ENCODE measurements at places on chromosomes 6 and 20. TPM values are rescaled to one million over a fixed set of nuclear protein-coding genes. Genes with fewer than 3 reads are reported as not detected.

DNA sequence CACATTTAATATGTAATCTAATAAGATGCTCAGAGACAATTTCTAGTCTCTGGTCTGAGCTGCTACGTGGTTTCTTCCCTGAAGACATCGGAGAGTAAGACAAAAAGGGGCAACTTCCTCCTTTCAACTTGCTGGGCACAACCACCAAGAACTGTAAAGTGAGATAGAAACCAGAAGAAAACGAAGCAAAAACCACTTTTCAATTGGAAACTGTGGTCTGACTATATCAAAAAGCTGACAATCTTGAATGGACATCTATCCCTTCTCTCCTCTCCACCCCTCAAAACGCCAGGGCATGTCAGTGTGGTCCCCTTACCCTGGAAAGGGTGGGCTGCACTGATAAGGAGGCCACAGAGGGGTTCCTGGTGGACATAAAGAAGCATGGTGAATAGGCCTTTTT, 269.1 kb downstream of the CD83 start:
- no peak for DNase-seq

GRCh38 chr20:18718129-18718528, 95.5 kb upstream of the SCP2D1 start:
- DNase-seq = no peak

Gene MUCL3
- total RNA-seq = under 0.01 TPM

DNA sequence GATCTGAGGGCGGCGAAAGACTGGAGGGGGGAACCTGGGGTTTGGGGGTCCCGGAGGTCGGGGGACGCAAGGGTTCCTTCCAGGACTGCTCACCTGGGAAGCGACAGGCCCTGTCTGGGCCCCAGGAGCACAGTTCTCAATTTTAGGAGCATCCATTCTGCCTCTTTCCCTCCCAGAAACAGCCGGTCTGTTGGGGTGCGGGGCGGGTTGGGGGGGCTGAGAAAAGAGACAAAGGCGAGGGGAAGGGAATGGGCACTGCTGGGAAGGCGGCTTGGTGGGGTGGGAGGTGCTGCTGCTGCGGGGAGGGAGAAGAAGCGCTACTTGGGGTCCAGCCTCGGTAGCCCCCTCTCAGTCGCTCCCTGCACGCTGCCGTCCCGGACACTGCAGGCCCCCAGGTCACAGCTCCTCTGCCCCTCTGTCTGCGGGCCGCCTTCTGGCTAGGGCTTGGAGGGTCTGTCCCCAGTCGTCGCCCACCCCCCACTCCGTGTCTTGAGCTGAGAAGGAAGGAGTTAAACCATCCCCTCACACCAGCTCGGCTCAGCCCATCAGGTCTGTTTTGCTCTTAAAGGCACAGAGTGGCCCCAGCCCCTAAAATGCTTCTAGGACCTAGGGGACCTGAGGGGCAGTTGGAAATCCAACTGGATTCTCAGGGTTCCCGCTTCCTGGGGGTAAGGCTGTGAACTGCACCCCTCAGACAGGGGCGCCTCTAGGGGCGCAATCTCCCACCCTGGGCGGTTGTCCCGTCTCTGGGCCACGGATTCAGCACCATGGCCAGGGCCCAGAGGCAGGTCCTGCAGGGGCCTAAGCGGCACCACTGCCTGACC, 690 bp downstream of the GDAP1L1 start:
- peak; percentile 21 for DNase-seq

GRCh38 chr20:36153736-36154699, 522 bp upstream of the EPB41L1 start:
- DNase-seq = peak; percentile 57

DNA sequence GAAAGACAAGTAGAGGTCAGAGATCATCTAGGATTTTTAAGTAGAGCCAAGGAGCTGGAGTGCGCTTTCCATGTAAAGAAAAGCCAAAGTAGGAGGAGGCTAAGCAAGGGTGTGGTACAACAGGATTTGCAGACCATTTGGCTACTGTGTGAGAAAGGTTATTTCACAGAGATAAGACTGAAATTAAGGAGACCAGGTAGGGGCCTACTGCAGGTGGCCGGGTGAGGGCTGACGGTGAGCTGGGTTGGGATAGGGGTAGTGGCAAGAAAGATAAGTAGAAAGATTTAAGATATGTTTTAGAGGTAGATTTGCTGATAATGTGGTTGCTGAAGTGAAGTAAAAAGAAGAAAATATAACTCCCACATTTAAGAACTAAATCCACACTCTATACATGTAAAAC, 3.8 kb downstream of the BLOC1S5 start:
- DNase-seq = no peak

DNA sequence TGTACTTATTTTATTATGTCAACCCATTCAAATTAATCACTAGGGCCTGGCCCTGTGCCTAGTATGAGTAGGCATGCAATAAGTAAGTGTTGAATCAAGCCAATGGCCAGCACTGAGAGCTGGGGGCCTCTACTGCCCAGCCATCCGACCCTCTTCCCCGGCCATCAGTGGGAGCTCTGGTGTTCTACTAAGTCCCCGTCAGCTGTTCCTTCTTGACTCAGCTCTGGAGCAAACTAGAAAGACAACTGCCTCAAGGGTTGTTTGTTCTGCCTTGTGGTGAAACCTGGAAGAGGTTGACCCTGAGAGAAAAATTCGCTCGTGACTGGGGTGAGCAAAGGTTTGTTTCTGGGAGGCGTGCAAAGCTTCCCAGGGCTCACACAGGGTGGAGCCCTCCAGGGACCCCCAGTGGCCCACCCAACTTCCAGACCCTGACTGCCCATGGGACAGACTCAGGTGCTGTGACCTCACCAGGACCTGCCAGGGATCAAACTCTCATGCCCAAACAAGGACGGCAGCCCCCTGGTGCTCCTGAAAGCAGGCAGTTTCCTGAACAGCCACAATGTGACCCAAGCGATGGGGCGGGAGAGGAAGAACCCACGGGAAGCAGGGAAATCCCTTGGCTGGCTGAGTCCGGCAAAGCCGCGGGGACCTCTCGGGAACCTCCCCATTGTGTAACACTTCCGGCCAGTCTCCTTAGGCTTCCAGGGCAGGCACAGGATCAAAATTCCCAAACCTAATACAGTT, 50.4 kb downstream of the BANF2 start:
- DNase-seq = peak; percentile 77

DNA sequence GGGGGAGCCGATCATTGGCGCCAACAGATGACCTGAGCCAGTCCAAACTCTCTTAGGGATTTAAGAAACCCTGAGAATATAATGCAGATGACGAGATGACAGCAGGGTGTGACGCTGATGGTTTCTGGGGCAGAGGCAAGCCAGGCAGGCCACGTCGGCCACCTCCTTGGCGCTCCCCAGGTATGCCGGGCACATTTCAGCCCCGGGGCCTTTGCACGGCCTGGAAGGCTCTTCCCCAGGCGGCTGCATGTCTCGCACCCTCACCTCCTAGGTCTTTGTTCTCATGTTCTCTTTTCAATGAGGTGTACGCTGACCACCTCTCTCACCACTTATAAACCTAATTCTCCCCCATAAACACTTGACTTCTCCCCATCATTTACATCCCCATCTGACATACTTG, 64.9 kb downstream of the RBM38 start:
- DNase-seq = no peak

DNA sequence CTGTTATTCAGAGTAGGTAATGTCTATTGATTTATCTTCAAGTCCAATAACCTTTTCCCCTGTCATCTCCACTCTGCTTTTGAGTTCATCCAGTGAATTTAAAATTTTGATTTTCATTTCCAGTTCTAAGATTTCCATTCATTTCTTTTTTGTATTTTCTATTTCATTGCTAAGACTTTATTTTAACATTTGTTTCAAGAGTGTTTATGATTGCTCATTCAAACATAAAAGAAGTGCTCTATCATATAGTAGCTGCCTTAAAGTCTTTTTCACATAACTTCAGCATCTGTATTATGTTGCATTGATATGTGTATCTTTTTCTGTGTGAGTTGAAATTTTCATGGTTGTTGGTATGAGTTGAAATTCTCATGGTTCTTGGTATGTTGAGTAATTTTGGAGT, 341.6 kb downstream of the SOX4 start:
- DNase-seq = no peak

Gene MDFI
- not detected for total RNA-seq
